Stimulated activated CD8-positive, alpha-beta memory T cell treated with anti-CD3 and anti-CD28 coated beads, Interleukin-4, amount 100 ng/mL, for 4 hours (primary cell): ENCODE measurements at places on chromosomes 5 and 9.

DNA sequence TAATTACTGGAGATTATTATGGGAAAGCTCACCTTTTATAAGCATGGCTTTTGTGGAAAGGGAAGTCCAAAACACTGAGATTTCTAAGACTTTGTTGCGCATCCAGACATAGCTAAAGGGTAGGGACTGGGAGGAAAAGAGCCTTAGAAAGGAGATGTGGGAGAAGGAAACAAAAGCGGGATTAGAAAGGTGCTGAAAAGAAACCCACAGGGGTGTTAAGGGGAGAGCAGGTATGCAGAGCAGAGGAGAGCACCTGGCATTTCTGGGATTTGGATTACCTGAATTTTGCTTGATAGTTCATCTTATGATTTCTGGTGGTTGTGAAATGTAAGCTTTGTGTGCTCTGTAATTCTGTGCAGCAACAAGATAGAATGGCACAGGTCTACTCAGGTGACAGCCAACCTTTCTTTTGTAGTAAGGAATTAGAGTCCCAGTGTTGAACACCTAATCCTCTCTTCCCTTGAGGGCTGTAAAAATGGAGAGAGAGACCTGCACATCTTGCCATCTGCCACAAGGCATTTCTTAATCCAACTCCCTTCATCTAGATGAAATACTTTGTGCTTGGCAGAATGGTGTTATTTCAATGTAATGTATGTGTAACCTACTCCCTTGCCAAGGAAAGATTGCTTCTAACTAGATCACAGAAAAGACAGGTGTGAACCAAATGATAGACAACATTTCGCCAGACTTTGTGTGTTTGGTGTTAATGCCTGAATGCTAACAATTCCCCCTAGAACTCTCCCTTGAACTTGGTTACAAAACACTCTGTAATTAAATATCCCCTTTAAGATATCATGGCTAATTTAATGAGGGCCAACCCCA lies 47.4 kb downstream of the ATPSCKMT start:
- DNase-seq: no peak

DNA sequence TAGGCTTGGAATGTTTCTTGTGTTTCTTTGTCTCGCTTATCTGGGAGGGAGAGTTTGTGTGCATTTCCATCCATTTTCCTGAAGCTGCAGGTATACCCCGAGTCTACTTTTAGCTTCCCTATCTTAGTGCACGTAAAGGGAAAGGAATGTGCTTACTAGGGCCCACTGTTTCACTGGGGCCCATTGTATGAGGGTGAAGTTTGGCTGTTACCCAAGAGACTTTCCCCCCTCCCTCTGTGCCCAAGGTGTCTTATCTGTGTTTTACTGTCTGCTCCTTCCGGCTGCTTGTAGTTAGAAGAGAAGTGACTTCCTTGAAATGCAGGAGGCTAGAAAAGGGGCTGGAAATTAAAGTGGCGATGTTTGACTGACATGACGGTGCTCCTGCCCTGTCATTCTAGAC lies 12.1 kb upstream of the BTNL3 start:
- no peak for DNase-seq

DNA sequence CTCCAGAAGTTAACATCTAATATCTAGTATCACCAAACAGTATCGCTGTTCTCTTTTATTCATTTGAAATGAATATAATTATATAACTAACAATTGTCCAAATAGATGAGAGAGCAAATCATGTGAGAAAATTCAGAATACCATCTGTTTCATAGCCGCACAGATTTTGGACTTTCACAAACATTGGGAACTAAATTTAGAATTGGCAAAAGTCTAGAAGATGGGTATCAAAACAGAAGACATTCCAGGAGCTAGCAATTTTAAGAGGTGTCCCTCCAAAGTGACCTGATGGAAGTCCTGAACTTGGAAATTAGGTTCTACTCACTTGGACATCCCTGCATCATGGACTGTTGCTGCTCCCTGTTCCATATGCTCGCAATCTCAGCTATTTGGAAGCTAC lies 57.0 kb upstream of the FSD1L start:
- no peak for DNase-seq

- no peak for DNase-seq
Measured at GRCh38 chr5:181189363-181189961, 15.5 kb downstream of the TRIM7 start.

GRCh38 chr5:118040496-118040895 lies 947.9 kb downstream of the DTWD2 start:
- DNase-seq: no peak

DNA sequence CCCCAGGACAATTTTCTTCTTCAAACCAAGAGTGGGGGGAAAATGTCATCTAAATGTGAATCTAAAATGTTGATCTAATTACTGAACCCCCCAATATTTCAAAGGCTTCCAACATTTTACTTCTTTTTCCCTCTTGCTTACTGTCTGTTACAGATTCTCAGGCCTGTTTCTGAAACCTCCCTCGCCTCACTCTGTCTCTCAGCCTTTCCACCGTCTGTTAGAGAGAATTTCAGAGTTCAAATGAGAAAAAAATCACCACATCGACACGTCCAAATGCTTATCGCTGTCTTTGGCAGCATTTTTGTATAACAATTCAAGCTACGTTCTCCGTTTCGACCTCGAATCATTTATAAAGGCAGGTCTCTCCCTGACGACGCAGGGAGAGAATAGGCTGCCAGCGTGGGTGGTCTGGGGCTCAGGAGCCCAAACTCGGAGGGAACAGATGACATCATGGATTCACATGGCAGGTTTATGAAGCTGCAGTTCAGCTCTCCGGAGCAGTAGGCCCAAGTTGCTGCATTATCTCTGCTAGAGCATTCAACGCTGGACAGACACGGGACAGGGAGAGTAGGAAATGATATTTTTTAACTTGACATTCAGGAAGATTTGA lies 139.8 kb downstream of the GAS1 start:
- DNase-seq: no peak

- DNase-seq: no peak
Measured at GRCh38 chr9:34490360-34490759, 31.8 kb downstream of the DNAI1 start.

DNA sequence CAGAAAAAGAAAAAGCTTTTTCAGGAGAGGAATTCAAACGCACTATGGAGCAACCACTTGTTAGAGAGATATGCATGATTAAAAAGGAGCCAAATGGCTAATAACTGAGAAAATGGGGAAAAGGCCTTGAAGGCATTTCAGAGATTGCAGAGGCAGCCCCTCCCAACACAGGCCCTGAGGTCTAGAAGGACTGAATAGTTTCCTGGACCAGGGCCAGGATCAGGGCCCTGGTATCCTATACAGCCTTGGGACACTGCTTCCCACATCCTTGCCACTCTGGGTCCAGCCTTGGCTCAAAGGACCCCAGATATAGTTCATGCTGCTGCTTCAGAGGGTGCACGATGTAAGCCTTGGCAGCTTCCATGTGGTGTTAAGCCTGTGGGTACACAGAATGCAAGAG lies 20.7 kb upstream of the FEM1C start:
- no peak for DNase-seq

DNA sequence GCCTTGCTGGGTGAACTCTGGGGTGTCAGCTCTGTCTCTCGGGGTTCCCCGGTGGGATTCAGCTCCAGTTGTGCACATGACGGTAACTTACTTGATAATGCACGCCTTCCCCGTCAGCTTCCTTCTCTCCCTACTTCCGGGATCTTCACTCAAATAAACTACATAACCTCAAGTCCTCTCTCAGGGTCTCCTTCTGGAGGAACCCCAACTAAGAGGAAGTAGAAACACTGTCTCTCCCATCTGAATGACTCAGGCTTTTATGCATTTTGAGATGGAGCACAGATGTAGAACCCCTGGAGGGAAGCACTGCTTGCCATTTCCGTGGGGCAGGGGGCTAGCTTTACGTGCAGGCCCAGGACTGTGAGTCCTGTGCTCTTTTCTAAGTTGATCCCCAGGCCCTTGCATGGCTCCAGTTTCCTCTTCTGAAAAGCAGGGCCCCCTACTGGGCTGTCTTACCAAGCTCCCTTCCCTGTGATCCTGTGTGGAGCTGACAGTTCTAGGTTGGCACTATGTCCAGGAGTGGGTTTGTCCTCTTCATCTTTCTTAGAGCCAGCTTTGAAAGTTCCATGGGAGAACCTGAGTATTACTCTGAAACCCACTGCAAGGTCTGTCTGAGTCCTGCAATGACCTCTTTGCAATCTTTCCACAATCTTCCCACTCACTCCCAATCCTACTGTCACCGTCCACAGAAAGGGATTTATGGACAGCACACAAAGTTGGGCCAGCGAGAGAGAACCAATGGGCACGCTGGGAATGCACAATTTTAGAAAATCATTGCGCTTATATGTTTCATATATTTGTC lies 17.7 kb downstream of the S1PR3 start:
- DNase-seq: no peak

GRCh38 chr9:89815061-89815902 lies 210.5 kb downstream of the GADD45G start:
- DNase-seq: no peak

DNA sequence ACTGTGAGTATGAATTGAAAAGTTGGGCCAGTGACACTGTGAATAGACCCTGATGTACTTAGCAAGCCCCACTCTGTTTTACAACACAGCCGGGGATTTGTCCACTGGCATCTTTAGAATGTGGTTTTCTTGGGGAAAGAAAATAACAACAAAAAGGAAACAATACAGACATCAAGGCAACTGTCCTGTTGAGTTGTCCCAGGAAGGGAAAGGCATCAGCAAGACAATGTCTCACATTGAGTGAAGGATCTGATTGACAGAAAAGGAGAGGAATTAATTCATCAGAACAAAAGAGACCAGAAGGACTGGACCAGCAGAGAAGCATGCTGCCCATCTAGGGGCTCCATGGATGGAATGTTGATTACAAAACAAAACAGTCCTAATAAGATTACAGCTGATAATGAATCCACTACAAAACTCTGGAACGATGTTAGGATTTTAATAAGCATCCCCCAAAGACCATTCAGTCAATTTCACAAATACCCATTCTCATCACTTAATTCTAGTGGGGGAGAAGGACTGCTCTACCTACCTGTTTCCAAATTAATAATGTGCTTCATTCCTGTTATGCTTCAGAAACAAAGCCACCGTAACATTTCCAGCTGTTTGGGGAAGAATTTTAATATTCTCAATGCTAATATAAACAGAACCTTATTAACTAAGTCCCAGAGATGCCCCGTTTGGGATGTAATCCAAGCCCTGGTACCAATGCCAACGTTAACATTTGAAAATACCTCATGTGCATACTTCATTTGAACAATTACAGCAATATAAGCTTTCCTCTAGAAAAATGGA lies 298.0 kb downstream of the SPOCK1 start:
- DNase-seq: no peak

DNA sequence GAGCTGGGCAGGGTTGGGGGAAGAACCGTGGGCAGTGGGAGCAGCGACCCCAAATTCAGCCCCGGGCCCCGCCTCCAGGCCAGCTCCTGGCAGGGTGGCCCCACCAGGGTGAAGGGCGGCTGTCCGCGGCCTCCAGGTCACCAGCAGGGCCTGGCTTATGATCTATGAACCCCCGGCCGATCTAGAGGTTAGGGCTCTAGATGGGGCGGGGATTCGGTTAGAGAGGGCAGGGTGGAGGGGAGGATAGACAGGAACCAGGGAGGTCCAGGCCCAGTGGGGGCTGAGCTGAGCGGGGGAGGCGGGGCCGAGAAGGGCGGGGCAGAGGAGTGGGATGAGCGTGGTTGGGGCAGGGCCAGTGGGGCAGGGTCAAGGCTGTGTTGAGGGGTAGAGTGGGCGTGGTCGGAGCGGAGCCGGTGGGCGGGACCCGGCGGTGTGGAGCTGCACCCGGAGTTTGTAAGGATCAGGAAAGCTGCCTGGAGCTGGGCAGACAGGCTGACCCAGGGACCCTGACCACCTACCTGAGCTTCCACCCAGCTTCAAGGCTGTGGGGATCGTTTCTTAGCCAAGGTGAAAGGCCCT lies 29.3 kb upstream of the OBP2B start:
- DNase-seq: no peak

DNA sequence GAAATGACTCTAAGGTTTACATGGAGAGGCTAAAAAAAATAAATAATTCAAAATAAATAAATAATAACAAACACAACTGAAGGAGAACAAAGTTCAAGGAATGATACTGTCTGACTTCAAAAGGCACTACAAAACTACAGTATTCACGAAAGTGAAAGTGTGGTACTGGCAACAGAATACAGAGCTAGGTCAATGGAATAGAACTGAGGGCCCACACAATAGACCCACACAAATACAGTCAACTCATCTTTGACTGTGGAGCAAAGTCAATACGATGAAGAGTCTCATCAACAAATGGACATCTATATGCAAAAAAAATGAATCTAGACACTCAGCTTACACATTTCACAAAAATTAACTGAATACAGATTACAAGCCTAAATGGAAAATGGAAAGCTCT lies 75.3 kb downstream of the FBXW11 start:
- no peak for DNase-seq

DNA sequence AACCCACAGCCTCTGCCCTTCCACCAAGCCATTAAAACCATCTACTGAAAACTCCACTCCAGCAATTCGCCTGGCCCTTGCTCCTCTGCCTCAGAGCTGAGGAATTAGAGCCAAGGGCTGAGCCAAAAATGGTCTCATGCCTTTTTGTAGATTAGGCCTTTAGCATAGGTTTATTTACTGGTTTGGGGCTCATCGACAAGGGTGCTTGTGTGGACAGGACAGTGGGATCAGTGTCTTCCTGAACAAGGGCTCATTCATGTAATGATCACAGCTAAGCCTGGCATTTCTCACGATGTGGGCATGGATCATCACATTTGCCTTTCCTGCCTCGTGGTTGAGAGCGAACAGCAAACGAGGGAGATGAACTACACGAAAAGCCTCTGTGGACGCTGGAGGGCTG lies 59.2 kb upstream of the PHF24 start:
- no peak for DNase-seq

- DNase-seq: no peak
Measured at GRCh38 chr5:169864483-169864882, 115.8 kb downstream of the INSYN2B start.

DNA sequence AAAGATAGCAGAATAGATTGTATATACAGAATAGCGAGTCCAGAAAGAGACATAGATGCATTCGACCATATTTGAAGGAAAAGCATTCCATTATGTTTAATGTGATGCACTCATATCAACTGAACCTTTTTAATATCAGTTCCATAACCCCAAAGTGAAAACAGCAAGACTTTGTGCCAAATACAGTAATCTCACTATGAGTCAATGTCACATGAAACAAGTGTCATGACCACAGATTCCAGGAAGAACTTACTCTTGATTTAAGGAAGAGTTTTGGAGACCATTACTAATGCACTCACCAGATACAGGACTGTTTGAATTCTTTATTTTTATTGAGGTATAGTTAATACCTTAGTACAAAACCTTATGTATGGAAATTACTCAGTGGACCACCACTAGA lies 220.5 kb downstream of the SH3GL2 start:
- DNase-seq: no peak

DNA sequence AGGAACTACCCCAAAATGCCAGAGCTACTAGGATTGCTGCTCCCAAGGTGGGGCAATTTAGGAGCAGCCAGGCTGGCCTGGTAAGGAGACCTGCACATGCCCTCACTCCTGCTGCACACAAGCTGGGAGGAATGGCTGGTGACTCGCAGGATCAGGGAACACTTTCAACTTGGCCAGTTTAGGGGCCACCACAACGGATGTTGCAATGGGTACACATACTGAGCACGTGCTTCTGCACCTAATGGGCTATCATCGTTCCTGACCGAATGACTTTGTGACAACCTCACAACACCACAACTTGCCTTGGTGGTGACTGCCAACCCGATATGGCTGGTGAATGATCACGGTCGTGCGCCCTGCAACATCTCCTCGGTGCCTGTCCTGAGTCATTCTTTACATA lies 172.0 kb downstream of the ROR2 start:
- DNase-seq: no peak
